ENCODE measurements at places on chromosomes 12 and 14.
A peak's percentile ranks its signal among the peaks of the same experiment; 100 is the strongest.

- no peak for DNase-seq
These were observed 21.3 kb downstream of the BRAP start for GRCh38 chr12:111664499-111664898.

- DNase-seq, result peak; percentile 67
These were observed 5.9 kb downstream of the GSG1 start for GRCh38 chr12:13097491-13098011.

- DNase-seq, result peak; percentile 86
These were observed 67.6 kb downstream of the FOXN3 start for GRCh38 chr14:89349171-89350008.

DNA sequence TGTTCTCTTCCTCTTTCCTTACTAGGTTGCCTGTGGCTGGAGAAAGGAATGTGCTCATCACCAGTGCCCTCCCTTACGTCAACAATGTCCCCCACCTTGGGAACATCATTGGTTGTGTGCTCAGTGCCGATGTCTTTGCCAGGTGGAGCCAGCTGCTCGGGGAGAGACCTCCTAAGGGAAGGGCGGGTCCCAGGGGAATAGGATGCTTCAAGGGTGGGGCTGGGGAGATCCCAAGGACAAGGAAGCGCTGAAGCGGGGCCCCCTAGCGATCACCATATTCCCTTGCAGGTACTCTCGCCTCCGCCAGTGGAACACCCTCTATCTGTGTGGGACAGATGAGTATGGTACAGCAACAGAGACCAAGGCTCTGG is 10.2 kb downstream of the MARS1 start:
- no peak for DNase-seq

DNA sequence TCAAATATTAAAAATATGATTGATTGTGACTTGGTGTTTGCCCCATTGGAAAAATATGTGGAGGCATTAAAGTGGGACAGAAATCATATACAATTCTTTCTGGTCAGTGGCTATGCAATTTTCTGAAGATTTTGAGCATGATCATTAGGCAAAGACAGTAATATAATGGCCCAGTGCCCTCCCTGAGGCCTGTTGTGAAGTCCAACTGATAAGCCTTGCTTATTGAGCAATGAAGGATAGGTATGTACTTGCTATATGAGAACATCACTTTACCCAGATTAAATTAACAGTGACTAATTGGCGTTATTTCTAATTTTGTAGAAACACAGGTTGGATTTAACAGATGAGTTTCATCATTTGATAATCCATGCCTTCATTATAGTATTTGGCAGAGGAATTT is 57.1 kb downstream of the NKX2-1 start:
- DNase-seq, result no peak

DNA sequence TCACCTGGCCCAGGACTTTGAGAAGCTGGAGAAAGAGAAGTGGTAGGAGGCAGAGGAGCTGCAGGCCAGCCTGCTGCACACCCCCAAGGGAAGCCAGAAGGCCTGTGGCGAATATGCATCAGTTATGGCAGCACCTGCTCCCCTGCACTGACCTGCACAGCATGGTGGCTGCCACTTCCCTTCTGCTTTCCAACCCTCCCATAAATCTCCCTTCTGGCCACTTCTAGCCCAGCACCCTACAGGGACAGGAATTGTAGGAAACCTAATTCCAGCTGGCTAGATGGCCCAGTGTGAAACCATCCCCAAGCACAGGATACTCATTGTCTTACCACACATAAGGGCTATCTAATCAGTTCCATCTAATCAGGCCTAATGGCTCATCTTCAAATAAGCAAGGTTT is 136.3 kb downstream of the TBX3 start:
- no peak for DNase-seq

Measured in left hindlimb (tissue), 1 donor.